ENCODE measurements at places on chromosomes 7 and 10. TPM values are rescaled to one million over a fixed set of nuclear protein-coding genes. Genes with fewer than 3 reads are reported as not detected.

Gene RBP4
- not detected for total RNA-seq

Gene ELFN1
- total RNA-seq = 2.6 TPM

Gene PNLIPRP2
- 0.94 TPM for total RNA-seq

Gene LBX1
- total RNA-seq = not detected

Gene VGF
- total RNA-seq = 14.3 TPM

Gene SYT15
- 4.6 TPM for total RNA-seq

Gene ZKSCAN1
- 95.6 TPM for total RNA-seq

Gene ELOVL3
- total RNA-seq = 0.60 TPM

GRCh38 chr10:5585517-5586206 lies 60.9 kb downstream of the CALML3 start:
- DNase-seq = no peak

GRCh38 chr7:14687241-14687640 lies 215.3 kb downstream of the DGKB start:
- no peak for DNase-seq

GRCh38 chr10:43076311-43076875 lies 476 bp upstream of the RET start:
- no peak for DNase-seq

- DNase-seq = no peak
These were observed 692.6 kb downstream of the SUGCT start for GRCh38 chr7:40827222-40828085.

- DNase-seq = no peak
These were observed 8.8 kb upstream of the ZC3HAV1 start for GRCh38 chr7:139118234-139118804.

DNA sequence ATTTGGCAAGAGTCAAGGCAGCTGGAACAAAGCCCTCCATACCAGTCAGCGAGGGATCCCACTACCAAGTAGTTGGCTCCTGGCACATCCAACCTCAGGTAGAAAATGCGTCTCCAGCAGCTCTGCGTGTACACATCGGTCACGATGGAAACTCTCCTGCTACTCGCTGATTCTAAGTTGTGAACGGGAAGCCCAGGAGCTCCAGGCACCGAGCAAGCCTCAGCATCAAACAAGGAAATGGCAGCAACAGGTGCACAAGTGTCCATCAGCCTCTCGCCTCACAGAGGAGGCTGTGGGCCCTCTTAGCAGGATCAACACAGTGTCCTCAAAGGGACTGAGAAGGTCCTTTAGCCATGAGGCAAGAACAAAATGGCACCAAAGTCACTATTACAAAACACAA lies 127.0 kb downstream of the TCERG1L start:
- no peak for DNase-seq

- DNase-seq = no peak
These were observed 78.8 kb downstream of the COL13A1 start for GRCh38 chr10:69880301-69881081.

DNA sequence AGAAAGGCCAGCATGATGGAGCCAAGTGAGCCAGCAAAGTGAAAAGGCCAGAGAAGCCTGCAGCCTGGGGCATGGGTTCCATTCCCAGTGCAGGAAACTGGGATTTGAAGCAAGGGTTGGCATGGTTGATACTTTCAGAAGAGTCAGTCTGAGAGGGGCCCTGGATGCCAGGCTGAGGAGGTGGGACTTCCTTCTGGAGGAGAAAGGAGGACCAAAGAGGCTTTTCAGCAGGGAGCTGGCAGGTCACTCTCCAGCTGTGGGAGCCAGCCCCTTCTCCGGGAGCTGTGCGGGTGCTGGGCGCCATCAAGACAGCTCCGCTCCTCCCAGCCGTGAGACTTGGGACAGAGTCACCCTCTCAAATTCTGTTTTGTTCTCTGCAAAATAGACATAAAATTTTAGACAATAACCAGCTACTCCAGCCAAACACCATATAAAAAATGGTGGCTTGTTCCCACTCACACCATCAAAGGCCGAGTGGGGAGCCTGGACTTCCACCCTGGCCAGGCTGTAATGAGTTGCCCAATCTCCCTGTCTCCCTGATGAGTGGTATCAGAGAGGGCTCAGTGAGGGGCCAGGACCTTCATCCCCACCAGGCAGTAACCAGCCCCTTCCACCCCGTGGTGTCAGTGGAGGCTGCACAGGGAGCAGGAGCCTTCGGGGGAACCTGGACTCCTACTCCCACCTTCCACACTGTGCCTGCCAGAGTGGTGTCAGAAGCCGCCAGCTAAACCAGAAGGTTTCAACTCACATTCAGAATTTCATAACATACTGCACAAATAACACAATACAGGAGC lies 133.6 kb upstream of the RET start:
- no peak for DNase-seq

DNA sequence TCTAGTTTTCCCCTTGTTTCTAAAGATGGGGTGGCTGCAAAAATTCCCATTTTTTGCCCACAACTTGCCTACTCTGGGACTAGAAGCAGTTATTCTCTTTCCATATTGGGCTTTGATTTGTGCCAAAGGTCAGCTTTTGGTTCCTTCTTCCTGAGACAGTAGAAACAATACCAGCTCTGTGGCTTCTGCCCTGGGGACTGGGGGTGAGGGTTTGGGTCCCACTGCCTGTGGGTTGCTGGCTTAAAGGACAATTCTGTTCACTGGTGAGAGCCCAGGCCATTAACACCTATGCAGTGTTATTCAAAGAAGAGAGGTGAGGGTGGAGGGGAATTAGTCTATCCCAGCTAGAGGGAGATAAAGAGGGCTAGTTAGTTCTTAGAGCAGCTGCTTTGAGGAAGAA lies 171.5 kb downstream of the CPEB3 start:
- DNase-seq = no peak

GRCh38 chr7:69653806-69654205 lies 55.5 kb downstream of the AUTS2 start:
- DNase-seq = no peak

DNA sequence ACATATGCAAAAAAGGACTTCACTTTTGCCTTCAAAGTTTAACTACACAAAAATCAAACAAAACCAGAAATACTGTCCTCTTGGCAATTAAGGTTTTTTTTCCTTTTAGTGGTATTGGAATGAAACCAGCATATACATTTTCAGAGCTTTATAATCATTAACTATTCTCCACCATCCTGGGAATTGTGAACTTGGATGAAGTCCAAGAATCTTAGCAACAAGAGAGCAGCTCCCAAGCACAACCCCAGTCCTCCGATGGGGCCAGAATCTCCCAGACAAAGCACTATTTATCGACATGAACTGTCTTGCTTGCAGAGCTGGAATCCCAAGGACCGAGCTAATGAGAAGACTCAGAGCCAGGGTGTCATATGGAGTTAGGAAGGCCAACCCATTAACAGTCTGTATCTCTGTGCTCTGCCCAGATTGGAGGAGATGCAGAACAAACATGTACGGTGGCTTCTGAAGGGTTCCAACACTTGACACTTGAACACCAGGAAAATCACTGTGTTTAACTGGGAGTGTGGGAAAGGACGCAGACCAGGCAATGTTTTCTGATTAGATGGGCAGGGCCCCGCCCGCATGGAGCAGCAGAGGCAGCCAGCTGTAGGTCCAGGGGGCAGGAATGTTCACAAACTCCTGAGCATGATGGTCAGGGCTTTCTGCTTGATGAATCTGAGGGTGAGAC lies 35.5 kb downstream of the PPP1R3C start:
- no peak for DNase-seq

DNA sequence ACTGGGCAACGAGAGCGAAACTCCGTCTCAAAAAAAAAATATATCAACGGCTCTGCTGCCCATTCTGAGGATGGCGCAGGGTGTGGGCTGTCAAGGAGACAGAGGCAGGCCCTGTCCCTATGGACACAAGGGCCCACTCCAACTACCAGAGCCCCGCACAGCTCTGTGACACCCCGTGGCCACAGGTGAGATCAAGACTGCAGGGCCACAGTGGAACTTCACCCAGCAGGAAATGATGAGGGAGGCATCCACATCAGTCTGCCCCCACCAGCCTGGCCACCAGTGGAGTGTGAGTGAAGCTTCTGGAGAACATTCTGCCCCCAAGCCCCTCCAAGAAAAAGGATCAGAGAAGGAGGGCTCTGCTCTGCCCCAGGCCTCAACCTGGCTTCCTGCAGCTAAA lies 136.7 kb downstream of the DLG5 start:
- no peak for DNase-seq

- no peak for DNase-seq
These were observed 25.6 kb downstream of the TMEM196 start for GRCh38 chr7:19747740-19748339.

- no peak for DNase-seq
These were observed 54.2 kb upstream of the CDCA7L start for GRCh38 chr7:21999896-22000295.

- no peak for DNase-seq
These were observed 64.4 kb downstream of the KCND2 start for GRCh38 chr7:120337308-120337907.

DNA sequence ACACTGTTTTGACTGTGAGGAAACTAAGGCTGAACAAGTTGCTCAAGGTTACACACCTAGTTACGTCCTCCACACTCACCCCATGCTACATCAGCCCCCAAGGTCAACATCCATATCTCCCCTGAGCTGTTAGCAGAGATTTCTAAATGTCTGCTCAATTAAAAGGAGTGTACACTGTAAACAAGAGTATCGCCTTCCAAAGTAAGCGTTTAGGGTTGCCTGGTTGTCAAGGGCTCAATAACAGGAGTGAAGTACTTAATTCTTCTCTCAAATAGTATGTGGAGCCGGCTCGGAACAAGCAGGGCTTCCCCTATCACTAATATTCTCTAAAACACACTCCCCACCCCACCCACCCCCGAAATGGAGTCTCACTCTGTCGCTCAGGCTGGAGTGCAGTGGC lies 412.8 kb upstream of the GALNT17 start:
- DNase-seq = no peak

- no peak for DNase-seq
These were observed 73.0 kb upstream of the SFMBT2 start for GRCh38 chr10:7483848-7484247.

GRCh38 chr7:135929249-135929648 lies 47.9 kb downstream of the MTPN start:
- no peak for DNase-seq

- no peak for DNase-seq
These were observed 42.9 kb downstream of the CHRM2 start for GRCh38 chr7:136911344-136911743.

Data from adrenal gland (tissue), 19 donors.